ENCODE measurements at places on chromosomes 12 and 14.

DNA sequence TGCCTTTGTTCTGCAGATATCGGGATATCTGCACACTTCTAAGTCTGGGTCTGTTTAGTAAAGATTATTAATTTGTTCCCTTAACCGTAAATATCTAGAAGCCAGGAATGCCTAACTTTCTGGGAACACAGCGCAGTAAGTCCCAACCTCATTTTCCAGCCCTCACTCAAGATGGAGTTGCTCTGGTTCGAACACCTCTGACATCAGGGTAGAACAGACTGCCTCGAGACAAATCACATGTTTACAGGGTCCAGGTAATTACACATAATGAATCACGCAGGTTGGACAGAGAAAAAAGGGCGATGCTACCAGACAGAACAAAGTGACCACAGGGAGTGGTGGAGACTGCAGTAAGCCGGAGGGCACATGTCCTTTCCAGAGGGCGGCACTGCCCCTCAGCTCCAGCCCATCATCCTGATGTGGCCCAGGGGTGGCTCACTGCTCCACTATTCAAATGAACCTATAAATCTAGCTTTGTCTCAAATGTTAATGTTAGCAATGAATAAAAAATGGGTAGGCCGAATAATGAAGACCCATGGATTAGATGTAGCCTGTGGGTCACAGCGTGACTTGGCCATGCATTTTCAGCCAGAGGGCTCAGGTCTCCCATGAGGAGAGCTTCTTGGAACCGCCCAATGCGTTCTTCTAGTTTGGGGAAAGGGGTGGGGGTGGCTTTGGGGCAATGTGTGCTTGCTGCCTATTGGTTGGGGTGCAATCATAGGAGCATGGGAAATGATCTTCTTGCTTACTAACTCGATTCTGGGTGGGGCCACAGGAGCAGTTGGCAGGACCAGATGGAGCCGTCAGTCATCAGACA, 159.0 kb upstream of the SFSWAP start:
- no peak for DNase-seq

GRCh38 chr14:39581474-39581873, 149.2 kb upstream of the FBXO33 start:
- no peak for DNase-seq

GRCh38 chr12:3550839-3551238, 59.8 kb downstream of the PRMT8 start:
- no peak for DNase-seq

GRCh38 chr14:76603713-76604112, 157.6 kb upstream of the VASH1 start:
- DNase-seq, result no peak

GRCh38 chr14:30875788-30876053, 1.4 kb downstream of the COCH start:
- no peak for DNase-seq

DNA sequence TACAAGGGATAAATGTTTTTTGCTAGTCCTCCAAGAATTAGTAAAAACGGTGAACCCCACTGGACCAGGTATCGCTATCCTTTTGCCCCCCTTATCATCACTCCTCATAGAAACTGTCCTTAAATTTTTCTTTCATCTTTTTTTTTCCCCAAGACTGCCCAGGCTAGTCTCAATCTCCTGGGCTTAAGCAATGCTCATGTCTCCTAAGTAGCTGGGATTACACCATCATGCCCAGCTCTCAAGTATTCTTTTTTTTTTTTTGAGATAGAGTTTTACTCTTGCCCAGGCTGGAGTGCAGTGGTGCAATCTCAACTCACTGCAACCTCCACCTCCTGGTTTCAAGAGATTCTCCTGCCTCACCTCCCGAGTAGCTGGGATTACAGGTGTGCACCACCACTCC, 9.7 kb downstream of the IRF2BPL start:
- no peak for DNase-seq

DNA sequence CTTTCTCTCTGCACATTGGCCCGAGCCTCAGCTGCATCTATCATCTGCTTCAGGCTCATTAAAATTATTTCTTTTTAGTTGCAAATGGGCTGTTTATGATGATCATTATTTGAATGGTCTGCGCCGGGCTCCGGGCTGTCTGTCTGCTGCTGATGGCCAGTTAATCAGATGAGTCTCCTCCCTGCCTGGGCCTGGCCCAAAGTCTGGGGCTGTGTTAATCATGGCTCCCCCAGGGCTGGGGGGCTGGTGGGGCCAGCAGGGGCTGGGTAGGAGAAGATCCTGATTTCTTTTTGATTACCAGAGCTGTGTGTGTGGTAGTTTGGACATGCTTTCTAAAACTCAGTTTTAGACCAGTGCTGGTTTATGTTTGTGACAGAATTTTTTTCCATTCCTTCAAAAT, 159.1 kb downstream of the PHETA1 start:
- no peak for DNase-seq

DNA sequence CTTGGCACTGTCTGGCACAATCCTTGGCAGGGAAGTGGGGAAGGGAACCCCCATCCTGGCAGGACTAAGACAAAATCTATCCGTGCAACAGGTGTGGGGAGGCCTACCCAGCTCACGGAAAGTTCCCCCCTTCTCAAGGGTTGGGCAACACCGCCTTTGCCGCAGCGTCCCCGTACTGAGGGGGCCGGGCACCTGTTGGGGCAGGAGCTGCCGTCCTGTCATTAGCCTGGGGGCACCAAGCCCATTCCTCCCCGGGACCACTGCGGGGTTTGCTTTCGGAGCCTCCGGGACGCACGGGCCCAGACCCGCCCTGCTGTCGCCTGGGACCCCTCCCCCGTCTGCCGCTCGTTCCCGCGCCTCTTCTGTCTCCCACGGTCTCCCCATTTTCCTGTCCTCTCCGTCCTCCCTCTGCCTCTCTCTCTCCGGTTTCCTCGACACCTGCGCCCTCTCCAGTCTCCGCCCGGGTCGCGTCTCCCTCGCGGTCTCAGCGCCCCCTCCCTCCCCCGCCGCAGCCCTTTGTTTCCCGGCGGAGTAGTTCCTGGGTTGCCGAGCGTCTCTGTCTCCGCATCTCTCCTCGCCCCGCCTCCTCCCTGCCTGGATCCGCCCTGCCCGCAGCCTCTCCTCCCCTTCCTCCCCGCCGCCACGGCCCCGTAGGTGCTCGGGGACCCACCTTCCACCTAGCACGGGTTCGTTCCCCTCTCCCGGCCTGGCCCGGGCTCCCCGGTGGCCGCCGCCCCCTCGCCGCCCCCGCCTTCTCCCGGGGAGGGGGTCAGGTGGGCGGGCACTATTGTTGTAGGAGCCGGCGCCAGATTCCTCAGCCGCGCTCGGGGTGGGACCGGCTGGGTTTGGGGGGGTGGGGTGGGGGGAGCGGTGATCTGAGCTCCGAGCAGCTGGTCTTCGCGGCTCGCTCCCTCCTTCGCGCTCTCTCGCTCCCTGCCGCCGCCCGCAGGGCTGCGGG, at the start of gene CACNB3:
Gene CACNB3 (plus strand): TSS at position 624 of the 958 bp plus-strand sequence. CDS start 434 bp downstream, outside the sequence.
- DNase-seq, result peak; percentile 79

- DNase-seq, result no peak
These were observed 20.4 kb downstream of the FBXO34 start for GRCh38 chr14:55291480-55292081.

- DNase-seq, result no peak
These were observed 424.1 kb downstream of the APAF1 start for GRCh38 chr12:99068993-99069747.

- DNase-seq, result no peak
These were observed 36.8 kb downstream of the SLC5A8 start for GRCh38 chr12:101173197-101173749.

GRCh38 chr12:45577844-45578399, 151.6 kb upstream of the ARID2 start:
- no peak for DNase-seq

GRCh38 chr14:25463480-25463879, 413.5 kb upstream of the STXBP6 start:
- no peak for DNase-seq

DNA sequence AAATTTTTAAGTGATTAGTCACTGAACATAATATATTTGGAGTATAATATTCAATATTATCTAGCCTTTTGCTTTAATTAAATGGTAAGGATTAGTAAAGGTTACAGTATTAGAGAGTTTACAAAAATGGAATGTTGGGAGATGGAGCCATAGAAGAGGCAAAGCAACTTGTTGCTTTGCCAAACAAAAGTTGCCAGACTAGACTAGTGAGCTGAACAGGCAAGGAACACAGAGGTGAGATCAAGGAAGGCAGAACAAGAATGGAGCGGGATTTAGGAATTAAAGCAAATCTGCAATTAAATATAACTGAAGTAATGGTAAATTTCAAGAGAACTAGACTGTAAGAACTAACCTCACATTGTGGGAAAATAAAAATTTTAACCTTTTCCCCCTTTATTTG, 5.1 kb downstream of the ARF6 start:
- DNase-seq, result no peak

DNA sequence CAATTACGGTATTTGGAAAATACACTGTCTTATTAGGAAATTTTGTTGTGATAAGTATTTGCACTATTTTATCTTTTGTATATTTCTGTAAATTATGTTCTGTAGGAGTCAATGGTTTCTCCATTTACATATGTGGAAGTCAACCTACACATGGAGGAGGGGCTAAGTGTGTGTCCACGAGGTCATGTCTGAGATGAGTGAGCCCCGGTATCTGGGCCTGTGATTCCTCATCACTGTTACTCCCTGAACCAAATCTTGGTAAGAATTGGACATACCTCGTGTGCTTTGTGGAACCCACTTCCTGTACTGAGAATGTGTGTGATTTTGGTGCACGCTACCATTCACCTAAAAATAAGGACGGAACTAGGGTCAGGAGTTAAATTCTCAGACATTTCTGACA, 1105.5 kb downstream of the TMEM121 start:
- no peak for DNase-seq

DNA sequence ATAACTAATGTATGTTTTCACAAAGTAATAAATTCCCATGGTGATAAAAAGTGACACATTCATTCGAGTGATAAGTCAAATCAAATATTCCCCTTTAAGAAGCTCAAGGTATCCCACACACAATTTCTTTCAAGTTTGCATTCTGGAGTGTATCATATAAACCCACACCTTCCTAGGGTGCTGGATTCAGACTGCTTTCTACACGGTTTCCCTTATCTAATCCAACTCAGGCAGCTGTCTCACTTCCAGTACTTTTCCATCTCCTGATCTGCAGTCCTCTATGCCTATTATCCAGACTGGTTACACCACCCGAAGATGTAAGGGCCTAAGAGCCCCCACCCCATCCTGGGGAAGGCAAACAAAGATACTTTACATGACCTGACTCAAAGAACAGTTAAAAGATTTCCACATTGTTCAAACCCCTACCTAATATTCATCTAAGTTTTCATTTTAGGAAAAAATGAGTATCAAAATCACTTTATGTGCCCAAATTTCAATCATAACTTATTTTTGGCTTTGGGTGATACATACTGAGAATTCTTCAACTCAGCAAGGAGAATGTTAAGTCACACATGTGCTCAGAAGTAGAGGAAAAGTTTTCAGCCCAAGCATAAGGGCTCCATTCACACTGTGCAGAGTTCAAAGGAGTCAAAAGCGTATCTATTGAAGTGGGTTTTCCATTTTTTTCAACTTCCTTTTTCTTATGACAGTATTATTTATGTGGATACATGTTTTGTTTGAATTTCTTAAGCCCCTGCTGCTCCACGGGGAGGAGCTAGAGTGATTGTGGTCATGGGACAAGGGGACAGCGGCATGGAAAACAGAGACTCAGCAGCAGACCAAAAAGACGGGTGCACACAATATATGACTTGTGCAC, 41.8 kb downstream of the CORO1C start:
- DNase-seq, result no peak

DNA sequence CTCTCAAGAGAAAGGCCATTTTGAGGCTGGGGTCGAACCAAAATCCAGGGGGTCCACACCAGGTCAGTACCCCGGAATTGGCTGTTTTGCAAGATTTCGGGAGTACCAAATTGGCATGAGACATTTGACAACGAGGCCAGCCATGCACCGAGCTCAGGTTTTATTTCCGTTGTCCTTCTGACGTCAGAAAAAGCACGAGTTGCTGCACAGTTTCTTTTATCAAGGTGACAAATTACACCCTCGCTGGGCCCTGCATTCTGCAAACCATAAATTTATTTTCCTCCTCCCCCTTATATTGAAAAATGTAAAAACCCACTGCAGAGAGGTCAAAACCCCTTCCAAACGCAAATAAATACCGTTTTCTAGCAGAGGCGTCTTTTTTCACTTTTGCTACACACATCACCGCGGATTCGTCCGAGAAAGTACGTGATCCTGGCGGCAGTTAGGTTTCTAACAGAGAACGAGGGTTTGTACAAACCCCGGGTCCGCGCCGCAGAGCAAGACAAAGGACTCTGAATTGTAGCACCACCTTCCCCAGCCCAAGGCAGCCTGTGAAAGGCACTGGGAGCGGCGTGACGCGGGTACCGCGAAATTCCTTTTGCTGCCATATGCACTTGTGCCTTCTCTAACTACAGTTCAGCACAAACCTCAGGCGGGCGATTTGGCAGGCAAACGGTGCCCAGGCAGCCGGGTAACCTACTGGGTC, 1.8 kb downstream of the SLC38A1 start:
- peak; percentile 53 for DNase-seq

DNA sequence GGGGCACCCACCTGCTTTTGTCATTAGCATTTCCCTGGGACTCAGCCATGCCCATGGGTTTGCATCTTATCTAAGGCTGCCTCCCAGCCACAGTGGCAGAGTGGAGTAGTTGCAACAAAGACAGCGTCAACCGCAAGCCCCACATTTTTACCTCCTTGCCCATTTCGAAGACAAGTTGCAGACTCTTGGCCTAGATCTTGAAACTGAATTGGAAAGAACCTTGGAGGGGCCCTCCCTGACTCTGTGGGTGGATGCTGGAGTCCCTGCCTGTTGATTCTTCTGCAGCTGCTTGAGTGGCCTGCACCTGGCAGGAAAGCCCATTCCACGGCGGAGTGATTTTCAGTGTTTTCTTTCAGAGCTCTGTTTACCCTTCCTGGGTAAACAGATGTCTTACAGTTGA, 309.0 kb downstream of the VRK1 start:
- no peak for DNase-seq

GRCh38 chr14:72793156-72793939, 100.6 kb downstream of the DPF3 start:
- DNase-seq, result no peak

DNA sequence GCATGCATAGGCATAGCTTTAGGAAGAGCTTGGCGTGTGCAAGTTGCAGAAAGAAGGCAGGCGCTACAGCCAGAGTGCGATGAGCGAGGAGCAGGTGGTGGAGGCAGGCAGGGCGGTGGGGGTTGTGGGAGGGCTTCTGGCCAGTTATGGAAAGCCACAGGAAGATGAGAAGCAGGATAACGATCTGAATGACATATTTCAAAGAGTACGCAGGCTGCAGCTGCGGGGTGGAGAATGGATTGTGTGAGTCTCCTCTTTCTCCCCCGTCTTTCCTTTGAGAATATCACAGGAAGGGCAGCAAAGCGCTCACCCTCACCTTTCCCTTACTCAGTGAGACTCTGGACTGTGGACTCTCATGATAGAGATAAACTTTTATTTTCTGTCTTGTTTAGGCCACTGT, 48.7 kb upstream of the PLXNC1 start:
- DNase-seq, result no peak

- no peak for DNase-seq
These were observed 12.2 kb upstream of the NID2 start for GRCh38 chr14:52080808-52081755.

DNA sequence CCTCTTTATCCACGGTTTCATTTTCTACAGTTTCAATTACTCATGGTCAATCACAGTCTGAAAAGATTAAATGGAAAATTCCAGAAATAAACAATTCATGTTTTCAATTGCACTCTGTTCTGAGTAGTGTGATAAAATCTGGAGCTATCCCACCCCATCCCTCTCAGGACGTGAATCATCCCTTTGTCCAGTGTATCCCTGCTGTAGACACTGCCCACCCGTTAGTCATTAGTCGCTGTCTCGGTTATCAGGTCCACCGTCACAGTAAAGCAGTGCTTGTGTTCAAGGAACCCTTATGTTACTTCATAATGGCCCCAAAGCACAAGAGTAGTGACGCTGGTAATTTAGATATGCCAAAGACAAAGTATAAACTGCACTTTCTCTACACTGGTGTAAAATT, 141.0 kb upstream of the LMNTD1 start:
- no peak for DNase-seq
